NCI-H2227 treated with DMSO at 0.1 percent for 48 hours (cell line): ENCODE measurements at places on chromosomes 1 and 21.
A peak's percentile ranks its signal among the peaks of the same experiment; 100 is the strongest.

DNA sequence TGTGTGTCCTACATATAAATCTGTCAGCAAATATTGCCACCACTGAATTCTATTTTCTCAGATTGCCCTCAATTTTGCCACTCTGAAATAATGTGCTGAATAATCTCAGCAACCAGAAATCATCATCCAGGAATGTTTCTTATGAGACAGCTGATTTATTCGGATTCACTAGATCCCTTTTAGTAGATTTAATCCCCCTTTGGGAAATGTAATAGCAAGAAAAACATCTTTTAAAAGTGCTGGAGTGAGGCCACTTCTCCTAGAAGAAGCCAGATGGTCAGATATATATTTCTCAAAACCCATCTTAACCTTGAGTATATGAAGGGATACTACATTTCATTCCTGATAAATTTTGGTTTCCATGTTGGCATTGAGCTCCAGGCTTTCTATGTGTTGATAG lies 327.7 kb downstream of the SMYD3 start:
- no peak for DNase-seq

- no peak for DNase-seq
Observed at GRCh38 chr1:183578856-183579255, 11.4 kb downstream of the NCF2 start.

GRCh38 chr1:156365754-156366153 lies 3.3 kb upstream of the RHBG start:
- DNase-seq, result no peak

- no peak for DNase-seq
Observed at GRCh38 chr1:2795926-2796325, 5.6 kb downstream of the TTC34 start.

DNA sequence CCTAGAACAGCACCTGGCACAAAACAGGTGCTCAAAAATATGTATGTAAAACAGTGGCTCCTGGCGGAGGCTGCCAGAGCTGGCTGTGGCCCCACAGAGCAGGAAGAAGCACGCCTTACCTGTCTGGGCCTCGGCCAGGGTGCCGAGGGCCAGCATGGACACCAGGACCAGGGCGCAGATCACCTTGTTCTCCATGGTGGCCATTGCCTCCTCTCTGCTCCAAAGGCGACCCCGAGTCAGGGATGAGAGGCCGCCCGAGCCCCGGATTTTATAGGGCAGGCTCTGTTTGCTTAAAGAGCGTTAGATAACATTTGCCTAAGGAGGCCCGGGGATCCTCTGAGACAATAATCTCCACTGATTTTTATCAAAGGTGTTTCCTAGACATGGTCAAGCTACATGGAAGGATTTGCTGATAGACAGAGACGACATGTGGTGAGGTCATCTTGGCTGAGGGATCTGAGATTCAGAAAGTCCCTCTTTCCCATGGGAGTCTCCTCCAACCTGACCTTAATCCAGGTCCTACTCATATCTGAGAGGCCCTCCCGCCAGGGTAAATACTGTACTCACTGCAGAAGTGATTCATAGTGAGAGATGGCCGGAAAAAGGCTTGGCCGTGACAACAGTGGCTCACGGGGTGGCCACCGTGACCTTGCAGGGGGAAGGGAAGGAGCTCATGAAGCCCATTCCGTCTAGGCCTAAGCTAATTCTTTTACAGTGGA lies at the start of gene TFF1:
Gene TFF1 (minus strand): TSS at position 244 of the 719 bp plus-strand sequence. CDS start 40 bp downstream, at position 204.
- no peak for DNase-seq

DNA sequence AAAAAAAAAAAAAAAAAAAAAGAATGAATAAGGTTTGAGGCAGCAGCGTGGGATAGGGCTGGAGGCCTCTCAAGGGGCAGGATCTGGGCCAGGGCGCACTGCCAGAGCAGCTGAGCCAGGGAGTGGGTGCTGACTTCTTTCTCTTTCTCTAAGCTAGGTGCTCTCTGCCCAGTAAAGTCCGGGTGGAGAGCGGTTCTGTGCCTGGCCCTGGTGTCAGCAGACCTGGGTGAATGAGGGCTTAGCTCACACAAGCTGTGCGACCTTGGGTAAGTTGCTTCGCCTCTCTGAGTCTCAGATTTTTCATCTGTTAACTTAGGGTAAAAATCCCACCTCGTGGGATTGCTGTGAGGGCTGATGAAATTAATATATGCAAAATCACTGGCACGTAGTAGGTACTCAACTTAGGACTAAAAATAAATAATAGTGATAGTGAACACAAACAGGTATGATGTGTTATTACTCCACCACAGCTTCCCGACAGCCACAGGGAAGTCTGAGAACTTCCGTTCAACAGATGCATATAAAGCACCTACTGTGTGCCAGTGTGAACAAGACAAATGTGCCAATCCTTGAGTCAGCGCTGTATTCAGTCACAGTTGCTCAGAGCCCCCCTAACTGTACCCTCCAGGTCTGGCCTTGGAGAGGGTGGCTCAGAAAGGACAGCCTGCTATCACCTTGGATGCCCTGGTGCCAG lies 2.0 kb upstream of the FAM131C start:
- DNase-seq, result no peak

GRCh38 chr21:44874497-44875315 lies 1.2 kb upstream of the PTTG1IP start:
- DNase-seq, result no peak

GRCh38 chr1:182120411-182121258 lies 59.1 kb upstream of the ZNF648 start:
- peak; percentile 75 for DNase-seq

- no peak for DNase-seq
Observed at GRCh38 chr1:93716163-93716562, 34.5 kb upstream of the BCAR3 start.

- DNase-seq, result no peak
Observed at GRCh38 chr1:215517441-215517891, 49.6 kb upstream of the KCTD3 start.
